ENCODE measurements at places on chromosomes 4 and X.
A peak's percentile ranks its signal among the peaks of the same experiment; 100 is the strongest.

DNA sequence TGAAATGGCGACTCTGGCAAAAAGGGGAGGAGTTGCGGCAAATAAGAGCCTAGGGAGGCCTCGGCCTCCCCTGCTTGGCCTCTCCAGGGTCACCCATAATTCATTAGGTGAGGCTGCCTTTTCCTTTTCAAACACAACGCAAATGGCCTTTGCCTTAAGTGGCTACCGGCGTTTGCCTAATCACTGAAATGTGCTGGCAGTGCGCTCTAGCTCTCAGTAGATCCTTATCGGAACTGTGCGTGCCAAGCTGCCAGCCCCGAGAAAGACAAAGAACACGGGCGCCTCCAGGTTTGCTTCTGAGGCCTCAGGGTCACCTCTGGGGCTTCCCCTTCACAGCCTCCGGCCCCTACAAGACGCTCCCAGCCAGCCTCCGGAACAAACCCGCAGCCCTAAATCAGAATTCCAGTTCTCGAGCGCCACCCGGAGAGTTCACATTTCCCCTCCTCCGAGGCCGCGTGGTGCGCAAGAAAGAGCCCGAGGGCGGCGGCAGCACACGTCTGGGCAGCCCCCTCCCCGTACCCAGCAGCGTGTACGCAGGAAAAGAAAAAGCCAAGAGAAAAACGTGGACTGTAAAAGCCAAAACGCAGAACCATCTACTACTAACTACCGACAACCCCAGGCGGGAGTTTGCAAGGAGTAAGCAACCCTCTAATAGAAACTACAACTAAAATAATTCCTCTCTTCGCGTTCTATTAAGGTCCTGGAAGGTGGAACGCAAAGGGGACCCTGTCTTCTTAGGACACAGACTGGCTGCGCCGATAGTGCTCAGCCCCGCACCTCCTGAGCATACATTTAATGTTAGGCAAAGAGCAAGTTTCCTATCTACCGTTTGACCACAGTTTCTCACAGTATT lies 76.5 kb upstream of the BCOR start:
- DNase-seq, result peak; percentile 84

DNA sequence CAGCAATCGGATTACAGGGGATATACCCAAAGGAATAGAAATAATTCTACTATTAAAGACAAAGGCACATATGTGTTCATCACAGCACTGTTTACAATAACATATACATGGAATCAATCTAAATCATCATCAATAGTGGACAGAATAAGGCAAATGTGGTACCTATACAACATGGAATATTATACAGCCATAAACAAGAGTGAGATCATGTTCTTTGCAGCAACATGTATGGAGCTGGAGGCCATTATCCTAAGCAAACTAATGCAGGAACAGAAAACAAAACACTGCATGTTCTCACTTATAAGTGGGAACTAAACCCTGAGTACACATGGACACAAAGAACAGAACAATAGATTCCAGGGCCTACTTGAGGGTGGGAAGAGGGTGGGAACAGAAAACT lies 163.2 kb downstream of the CFAP299 start:
- no peak for DNase-seq

- DNase-seq, result peak; percentile 18
Measured at GRCh38 chrX:21840193-21840545, 752 bp downstream of the MBTPS2 start.

DNA sequence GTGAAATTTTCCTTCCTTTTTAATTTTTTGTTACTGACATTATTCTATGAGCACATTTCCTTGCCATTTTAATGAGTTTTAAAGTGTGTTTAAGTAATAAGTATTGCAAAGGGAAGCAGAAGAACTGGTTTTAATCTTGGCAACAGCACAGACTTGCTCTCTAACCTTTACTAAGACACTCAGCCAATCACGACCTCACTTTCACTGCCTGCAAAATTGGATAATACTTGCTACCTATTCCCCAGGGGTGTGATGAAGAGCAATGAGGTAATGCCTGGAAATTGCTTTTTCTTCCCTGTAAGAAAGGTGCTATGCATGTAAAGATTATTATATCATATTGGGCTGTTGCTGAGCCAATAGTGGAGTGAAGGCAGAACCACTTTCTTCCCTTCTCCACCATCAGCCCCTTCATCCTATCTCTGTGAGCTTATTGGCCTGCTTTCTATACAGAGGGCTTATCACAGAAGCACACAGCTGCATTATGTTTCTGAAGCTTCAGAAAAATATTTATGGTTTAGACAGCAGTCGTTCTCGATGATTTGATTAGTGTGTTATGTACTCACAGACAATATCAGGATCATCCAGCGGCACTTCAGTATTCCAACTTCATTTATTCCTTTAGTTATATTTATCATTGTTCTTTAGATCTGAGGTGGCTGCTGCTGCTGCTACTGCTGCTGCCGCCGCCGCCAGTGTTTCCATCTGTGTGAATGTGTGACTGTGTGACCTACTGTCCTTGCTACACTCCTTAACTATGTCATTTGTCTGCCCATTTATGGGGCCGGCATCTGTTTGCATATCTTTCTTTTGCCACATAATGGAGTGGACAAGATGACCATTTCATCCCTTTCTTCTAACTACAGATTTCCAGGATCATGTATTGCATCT lies 255.1 kb downstream of the C4orf33 start:
- DNase-seq, result no peak

DNA sequence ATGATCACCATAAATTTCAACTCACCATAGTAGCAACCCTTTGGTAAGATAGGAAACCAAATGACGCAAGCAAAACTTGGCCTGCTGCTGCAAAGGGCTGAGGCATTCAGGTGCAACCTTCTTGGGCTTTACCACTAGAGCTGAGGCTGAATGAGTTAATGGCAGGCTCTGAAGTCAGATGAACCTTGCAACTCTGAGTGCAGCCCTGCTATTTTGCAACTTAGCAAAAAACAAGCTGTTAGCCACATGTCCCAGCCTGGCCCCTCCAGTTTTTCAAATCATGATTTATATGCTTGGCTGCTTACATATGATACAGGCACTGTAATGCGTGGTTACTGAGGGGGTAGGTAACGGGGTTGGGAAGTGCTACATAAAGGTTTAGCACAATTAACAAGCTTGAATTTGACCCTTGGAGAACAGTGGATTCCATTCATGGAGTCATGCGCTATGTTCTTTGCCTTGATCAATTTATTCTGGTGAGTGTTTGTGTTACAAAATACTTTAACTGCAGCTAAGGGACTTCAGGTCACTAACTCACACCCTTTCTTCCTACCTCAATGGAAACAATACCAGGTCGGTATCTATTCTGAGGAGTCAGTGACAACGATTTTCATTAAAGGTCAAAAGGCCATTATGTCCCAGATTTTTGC lies 80.5 kb upstream of the PPARGC1A start:
- no peak for DNase-seq

DNA sequence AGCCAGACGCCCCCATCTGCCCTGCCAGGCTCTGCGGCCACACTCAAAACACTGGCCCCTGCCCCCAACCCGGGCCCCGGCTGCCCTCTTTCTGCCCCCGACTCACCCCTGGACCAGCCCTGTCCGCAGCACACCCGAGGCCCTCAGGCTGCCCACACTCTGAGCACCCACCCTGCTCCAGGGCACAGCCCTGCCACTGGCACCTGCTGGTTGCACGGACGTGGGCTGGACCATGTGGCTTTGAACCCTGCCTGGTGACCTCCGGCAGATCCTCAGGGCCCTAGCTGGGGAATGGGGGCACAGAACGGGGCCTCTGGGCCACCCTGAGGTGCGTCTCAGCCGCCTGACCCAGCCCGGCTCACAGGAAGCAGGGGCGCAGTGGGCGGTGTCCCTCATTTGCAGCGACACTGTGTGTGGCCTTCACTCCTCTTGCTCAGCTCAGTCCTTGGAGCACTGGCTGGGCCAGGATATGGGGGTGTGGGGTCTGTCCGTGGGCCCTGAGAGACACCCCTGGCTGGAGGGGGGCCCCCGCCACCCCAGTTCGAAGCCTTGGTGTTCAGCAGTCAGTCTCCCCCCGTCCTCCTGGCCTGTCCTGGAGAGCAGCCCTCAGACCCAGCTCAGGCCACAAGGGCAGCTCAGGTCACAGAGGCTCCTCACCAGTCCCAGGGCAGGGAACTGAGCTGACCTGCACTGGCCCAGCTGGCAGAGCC lies 73.2 kb downstream of the FAM53A start:
- DNase-seq, result no peak

GRCh38 chr4:8394061-8394519 lies 46.4 kb downstream of the ACOX3 start:
- DNase-seq, result no peak

DNA sequence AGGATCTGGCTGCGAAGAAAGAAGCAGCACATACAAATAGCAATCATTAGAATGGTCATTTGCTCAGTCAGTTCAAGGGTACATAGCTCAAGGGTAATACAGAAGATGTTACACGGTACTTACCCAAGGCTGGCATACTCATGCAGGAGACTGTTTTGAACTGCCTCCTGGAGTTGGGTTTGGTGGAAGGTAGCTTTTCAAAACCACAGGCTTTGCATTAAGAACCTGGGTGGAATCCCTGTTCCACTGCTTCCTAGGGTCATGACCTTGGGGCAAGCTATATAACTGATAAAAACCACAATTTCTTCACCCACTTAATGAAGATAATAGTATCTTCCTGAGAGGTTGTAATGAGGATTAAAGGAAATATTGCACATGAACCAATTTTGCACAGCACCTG lies 36.5 kb downstream of the TBC1D9 start:
- no peak for DNase-seq

DNA sequence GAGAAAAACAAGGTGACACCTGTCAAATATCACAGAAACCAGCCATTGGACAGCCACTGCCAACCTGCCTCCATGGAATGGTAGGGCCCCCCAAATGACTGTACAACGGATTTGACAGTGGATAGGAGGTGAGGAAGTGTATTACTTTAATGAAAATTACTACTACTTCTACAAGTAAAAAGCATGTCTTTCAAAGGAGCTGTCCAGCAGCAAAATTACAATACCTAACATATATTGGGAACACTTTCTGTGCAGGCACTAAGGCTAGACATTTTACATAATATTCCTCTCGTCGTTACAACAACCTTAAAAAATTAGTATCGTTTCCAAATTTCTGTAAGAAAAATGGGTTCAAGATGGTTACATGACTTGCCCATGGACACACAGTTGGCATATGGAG lies 14.9 kb downstream of the PPP3CA start:
- no peak for DNase-seq

- DNase-seq, result no peak
Measured at GRCh38 chrX:75638332-75638731, 115.5 kb upstream of the ZDHHC15 start.

GRCh38 chr4:118942465-118942864 lies 53.8 kb downstream of the SYNPO2 start:
- DNase-seq, result peak; percentile 6

- peak; percentile 23 for DNase-seq
Measured at GRCh38 chr4:147620315-147620714, 3.1 kb downstream of the TMEM184C start.

- DNase-seq, result no peak
Measured at GRCh38 chr4:176549161-176549865, 229.5 kb downstream of the SPCS3 start.

- DNase-seq, result no peak
Measured at GRCh38 chr4:162586266-162586665, 422.5 kb upstream of the FSTL5 start.

DNA sequence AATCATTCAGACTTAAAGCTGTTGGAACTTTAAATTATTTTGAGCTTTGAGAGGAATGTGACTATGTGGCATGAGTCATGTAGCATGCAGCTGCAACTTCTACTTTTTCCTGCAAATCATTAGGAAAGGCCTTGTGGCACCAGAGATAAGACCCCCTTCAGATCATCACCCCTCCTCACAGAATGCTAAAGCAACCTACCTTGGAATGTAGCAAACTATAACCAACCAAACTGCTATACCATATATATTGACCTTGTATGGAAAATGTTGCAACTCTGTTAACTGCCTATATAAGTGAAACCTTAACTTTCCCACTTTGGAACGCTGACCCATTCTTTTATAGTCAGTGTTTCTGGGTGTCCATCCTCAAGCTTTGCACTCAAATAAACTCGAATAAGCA lies 32.0 kb downstream of the ATXN3L start:
- no peak for DNase-seq

- DNase-seq, result no peak
Measured at GRCh38 chr4:60173718-60174117, 1026.4 kb upstream of the ADGRL3 start.

GRCh38 chr4:90842960-90843359 lies 715.8 kb downstream of the CCSER1 start:
- DNase-seq, result no peak

DNA sequence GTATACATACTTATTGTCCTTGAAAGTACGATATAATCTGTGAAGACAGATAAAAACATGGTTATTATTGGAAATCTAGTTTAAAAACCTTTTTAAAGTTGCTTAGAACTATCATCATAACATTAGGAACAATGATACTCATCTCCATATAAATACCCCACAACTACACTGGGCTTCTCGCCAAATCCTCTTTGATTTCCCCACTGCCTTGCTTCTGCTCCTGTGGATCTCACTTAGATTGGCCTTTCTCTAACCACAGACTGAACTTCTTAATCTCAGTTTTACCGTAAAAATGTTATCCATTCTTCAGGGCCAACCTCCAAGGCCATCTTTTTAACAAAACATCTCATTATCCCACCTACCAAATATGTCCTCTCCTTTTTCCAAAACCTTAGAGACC lies 77.6 kb downstream of the PRKG2 start:
- no peak for DNase-seq

DNA sequence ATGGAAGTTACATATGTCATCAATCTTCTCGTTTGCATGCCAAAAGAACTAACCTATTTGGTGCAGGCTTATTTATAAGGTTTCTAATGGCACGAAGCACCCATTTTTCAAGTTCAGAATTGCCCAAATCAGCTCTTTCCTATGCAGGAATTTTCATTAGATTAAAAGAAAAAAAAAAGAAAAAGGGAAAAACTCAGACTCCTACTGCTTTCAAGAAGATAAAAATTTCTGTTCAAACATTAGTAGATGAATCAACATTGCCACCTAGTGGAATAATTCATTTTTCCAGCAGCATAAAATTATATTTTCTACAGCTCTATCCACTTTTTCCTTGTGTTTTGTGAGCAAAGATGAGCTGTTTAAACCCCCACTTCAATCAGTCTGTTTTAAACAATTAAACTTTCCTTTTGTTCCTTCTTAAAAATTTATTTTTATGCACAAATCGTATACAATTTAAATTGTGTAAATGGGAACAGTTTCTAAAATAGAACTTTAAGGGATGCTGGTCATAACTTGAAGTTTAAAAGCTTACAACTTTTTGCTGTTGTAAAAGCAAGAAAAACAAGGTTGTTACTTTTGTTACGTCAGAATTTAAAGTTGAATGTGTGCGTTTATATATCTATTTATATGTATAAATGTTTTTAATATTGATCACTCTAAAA lies 309.9 kb downstream of the ARAP2 start:
- peak; percentile 57 for DNase-seq

- DNase-seq, result no peak
Measured at GRCh38 chr4:128346054-128346716, 58.6 kb upstream of the PGRMC2 start.

- DNase-seq, result peak; percentile 3
Measured at GRCh38 chr4:11623726-11624037, 195.0 kb upstream of the HS3ST1 start.

- no peak for DNase-seq
Measured at GRCh38 chrX:9392445-9392844, 72.4 kb upstream of the TBL1X start.

GRCh38 chr4:151324752-151325110 lies 674 bp downstream of the SH3D19 start:
- DNase-seq, result peak; percentile 5

- DNase-seq, result peak; percentile 13
Measured at GRCh38 chrX:32448320-32448719, 763.0 kb downstream of the DMD start.

- DNase-seq, result no peak
Measured at GRCh38 chrX:100864657-100865391, 9.3 kb downstream of the NOX1 start.

Data from hematopoietic multipotent progenitor cell treated with erythropoietin and hydrocortisone succinate and interleukin-3 and kit ligand, for 6 days (in vitro differentiated cells).